ACHN (cell line): ENCODE measurements at places on chromosomes 6 and 20.

DNA sequence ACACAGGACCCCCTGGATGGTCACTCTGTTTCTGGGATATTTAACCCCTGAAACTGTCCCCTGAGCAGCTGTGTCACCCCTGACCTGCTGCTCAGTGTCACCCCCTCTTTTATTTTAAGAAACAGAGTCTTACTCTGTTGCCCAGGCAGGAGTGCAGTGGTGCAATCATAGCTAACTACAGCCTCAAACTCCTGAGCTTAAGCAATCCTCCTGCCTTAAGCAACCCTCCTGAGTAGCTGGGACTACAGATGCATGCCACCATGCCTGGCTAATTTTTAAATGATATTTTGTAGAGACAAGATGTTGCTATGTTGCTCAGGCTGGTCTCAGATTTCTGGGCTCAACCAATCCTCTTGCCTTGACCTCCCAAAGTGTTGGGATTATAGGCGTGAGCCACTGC, 21.5 kb upstream of the GTSF1L start:
- DNase-seq: no peak

DNA sequence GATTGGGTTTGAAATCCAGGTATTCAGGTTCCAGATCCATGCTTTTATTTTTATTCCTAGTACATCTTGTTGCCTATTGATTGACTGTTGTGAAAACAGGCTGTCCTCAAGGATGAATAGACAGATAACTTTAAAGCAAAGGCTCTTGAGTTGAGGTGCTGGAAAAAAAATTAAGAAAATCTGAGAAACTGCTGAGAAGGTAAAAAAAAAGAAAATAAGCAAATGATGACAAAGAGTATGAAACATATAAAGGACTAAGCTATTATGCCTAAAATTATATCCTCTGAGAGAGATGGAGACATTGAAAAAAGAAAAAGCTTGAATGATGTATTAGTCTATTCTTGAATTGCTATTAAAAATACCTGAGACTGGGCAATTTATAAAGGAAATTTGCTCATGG, 392.3 kb upstream of the RGS17 start:
- DNase-seq: no peak

DNA sequence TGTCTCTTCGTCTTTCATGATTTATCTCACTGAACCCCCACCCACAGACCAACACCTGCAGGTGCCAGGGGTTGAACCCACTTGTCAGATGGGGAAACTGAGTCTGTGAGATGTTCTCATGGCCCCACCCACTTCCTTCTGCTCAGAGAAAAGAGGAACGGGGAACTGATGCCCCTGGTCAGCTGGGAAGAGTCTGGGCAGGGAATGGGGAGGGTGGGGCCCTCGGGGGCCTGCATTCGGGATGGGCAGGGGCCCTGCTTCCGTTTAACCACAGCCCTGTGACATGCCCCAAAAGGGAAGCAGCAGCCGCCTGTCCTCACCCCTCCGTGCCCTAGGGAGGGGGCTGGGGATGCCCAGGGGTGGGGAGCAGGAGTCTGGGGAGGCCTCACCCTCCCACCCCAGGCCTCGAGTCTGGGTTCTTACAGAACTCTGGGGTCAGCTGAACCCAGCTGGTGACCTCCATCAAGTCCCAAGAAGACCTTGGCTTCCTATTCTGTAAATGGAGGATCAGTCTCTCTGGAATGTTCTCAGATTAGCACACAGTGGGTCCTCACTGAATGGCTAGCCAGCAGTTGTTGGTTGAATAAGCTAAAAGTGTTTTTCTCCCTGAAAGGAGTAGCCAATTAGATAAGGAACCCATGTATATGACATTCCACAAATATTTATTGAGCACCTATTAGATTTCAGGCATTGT, 81.5 kb downstream of the CEBPB start:
- no peak for DNase-seq

- DNase-seq: no peak
These were observed 20.9 kb upstream of the KCNK16 start for GRCh38 chr6:39343396-39343870.

- peak; percentile 90 for DNase-seq
These were observed 25.0 kb upstream of the ABT1 start for GRCh38 chr6:26571592-26572296.

GRCh38 chr20:50226093-50226974, 35.7 kb downstream of the CEBPB start:
- DNase-seq: peak; percentile 11

DNA sequence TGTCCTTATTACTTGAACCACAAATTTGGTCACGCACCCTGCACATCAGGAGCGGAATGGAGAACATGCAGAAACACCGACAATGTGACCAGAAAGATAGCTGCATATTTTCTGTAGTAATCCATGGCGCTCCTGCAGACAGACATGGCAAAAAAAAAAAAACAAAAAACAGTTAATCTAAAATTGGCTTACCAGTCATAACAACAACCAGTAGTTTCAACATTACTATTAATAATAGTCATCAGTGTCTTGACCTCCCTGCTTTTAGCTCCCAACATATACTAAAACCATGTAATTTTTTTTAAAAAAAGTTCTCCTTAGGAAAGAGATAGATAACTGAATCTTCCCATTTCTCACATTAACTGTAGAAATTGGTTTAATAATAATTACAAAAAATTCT, 6.8 kb downstream of the CGA start:
- DNase-seq: no peak

GRCh38 chr6:40640599-40641227, 53.5 kb upstream of the LRFN2 start:
- no peak for DNase-seq

GRCh38 chr6:10977231-10977968, 66.7 kb downstream of the ELOVL2 start:
- DNase-seq: no peak

DNA sequence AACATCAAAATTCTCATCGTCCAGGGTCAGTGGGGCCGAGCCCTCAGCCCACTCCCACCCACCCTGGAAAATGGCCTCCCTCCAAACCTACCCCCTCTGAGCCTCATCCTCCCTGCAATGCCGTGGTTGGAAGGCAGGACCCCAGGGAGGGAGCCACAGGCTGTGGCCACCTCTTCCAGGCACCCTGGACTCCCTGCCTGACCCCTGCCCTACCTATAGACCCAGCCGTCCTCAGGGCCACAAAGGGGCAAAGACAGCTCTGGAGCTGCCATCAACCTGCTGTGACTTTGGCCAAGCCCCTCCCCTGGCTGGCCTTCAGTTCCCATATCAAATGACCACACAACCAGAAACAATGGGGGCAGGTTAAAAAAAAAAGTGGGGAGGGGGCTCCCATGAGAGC, 2.3 kb upstream of the UCKL1 start:
- no peak for DNase-seq

GRCh38 chr6:143616741-143617140, 61.0 kb upstream of the PHACTR2 start:
- DNase-seq: no peak

GRCh38 chr6:149410557-149410956, 10.5 kb downstream of the SUMO4 start:
- no peak for DNase-seq

DNA sequence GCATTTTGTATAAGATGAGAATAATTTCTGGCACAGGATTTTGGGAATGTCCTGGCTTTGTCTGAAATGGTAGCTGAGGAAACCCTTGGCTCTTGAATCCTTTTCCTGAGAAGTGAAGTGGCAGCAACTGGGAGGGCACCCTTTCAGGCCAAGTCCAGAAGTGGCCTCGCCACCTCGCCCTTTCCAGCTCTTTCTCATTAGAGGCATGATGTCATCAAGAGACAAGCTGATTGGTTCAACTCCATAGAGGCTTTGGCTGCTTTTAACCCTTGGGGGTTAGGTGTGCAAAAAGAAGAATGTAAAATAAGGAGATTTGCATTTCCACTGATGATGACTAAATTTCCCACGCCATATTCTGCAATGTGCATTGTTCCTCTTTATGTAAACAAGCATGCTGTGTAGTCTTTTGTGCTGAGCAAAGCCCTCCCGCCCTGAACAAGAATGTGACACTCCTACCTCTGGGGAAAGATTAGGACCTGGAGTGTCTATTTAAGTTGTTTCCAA, 116.5 kb downstream of the TCP11 start:
- DNase-seq: peak; percentile 25

GRCh38 chr6:24004062-24004461, 122.0 kb upstream of the NRSN1 start:
- no peak for DNase-seq

GRCh38 chr20:59835057-59835447, 98.4 kb downstream of the SYCP2 start:
- no peak for DNase-seq

- no peak for DNase-seq
These were observed 25.4 kb upstream of the GMNN start for GRCh38 chr6:24749297-24749696.

- DNase-seq: no peak
These were observed 2.0 kb downstream of the HFE start for GRCh38 chr6:26089272-26089671.

DNA sequence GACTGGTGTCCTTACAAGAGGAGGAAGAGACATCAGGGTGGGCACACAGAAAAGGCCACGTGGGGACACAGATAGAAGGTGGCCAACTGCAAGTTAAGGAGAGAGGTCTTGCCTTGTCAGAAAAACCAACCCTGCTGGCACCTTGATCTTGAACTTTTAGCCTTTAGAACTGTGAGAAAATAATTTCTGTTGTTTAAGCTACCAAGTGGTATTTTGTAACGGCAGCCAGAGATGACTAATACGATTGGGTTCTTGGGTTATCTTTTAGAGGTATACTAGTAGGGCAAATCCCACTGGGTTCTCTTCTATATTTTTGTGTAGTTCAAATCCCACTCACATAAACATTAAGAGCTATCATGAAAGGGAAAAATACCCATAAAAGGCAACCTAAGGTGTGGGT, 31.9 kb upstream of the ZBTB24 start:
- DNase-seq: no peak

DNA sequence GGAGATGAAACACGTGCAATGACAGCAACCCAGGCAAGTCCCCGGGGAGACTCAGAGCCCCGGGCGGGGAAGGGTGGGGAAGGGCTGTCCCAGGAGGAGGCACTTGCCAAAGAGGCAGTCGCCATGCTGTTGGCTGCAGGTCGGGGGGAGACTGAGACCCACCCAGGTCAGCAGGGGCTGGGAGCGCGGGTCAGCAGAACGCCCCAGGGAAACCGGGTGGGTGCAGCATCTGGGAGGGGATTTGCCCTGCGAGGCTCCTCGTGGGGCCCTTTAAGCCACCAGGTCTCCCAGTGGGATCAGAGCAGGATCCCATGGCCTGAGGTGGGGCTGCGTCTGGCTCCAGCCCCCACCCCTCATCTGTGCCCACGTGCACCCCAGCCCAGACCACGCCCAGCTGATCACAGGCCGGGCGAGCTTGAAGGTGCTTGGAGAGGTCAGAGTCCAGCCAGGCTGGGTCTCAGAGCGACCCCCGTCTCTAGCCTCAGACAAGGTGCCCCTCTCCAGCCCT, 65.5 kb downstream of the YTHDF1 start:
- DNase-seq: no peak

GRCh38 chr6:12116978-12117377, 104.9 kb downstream of the HIVEP1 start:
- no peak for DNase-seq

DNA sequence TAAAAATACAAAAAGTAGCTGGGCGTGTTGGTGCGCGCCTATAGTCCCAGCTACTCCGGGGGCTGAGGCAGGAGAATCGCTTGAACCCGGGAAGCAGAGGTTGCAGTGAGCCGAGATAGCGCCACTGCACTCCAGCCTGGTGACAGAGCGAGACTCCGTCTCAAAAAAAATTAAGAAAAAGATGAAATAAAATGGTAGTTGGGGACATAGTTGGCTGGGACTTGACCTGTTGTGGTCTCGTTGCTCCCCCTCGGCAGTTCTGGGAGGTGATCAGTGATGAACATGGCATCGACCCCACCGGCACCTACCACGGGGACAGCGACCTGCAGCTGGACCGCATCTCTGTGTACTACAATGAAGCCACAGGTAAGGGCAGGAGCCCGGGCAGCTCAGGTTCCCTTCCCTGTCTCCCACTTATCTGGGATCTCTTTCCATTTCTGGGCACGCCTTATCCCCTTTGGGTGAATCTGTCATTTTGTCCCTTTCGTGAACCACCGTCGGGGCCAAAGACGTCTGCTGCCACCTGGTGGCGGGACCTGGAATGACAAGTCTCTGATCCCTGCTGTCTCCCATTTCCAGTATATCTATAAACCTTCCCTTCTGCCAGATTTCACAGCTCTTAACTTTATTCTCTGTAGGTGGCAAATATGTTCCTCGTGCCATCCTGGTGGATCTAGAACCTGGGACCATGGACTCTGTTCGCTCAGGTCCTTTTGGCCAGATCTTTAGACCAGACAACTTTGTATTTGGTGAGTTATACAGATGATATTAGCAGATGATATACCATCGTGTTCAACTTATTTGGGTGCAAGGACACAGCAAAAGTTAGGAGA, 2.3 kb downstream of the TUBB start:
- DNase-seq: peak; percentile 73

GRCh38 chr20:44384423-44385027, 29.0 kb downstream of the HNF4A start:
- peak; percentile 62 for DNase-seq

- no peak for DNase-seq
These were observed 50.0 kb downstream of the SRC start for GRCh38 chr20:37395921-37396415.

DNA sequence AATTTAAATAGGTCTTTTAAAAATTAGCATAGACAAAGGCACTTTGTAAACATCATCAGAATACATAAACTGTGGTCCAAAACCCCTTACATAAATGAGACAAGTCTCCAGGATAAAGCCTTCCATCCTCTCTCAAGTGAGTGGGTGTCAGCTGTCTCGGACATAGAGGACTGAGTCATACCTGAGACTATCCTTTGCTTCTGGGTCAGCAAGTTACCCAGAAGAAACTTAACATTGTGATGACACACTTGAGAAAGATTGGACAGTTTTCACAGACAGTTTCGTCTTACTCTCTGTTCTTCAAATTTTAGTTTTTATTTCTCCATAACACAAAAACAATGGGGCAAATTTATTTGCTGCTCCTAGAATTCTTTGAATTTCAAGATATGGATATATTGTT, 838.0 kb downstream of the DHX35 start:
- no peak for DNase-seq

- DNase-seq: no peak
These were observed 174.6 kb downstream of the CLIC5 start for GRCh38 chr6:45841062-45841461.

DNA sequence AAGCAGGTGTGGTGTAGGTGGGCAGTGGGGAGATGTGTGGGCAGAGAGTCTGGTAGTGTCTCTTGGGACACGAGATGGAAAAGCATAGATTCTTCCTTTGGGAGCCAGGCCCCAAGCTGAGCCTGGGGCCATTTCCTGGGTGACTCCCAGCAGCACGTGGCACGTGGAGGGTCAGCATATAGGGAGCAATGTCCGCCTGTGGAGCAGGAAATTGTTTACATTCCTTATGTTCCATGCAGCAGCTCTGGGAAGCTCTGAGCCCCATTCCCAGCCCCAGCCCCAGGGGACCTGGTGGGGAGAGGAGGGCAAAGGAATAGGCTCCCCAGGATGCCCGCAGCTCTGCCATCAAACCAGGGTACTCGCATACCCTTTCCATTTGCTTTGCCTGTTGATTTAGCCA, 57.6 kb downstream of the DAAM2 start:
- no peak for DNase-seq
